Skeletal muscle tissue (tissue), 5 donors: ENCODE measurements at places on chromosomes 16 and 17. TPM values are rescaled to one million over a fixed set of nuclear protein-coding genes. Genes with fewer than 3 reads are reported as not detected.

The PPM1E gene
- 1.0 TPM for total RNA-seq

The PDE6G gene
- 1.0 TPM for total RNA-seq

The CLEC18A gene
- under 0.01 TPM for total RNA-seq

The SLC5A10 gene
- not detected for total RNA-seq

The ATP2A3 gene
- 3.7 TPM for total RNA-seq

The HOXB9 gene
- not detected for total RNA-seq

The SLFN14 gene
- 1.0 TPM for total RNA-seq

The SPATA22 gene
- total RNA-seq = 2.1 TPM

The HIGD1B gene
- 8.9 TPM for total RNA-seq

The ZNF423 gene
- 16.7 TPM for total RNA-seq

The RAB37 gene
- 1.0 TPM for total RNA-seq

The CHST5 gene
- not detected for total RNA-seq

The BICDL2 gene
- not detected for total RNA-seq

The NOS2 gene
- total RNA-seq = 1.0 TPM

The TP53TG3 gene
- not detected for total RNA-seq

The TMEM92 gene
- not detected for total RNA-seq

The MT2A gene
- 2.1 TPM for total RNA-seq

The TIGD7 gene
- 7.8 TPM for total RNA-seq

The ADORA2B gene
- 3.1 TPM for total RNA-seq

The UTS2R gene
- total RNA-seq = 1.6 TPM

The CORO6 gene
- 43.3 TPM for total RNA-seq

The LRRC37A gene
- total RNA-seq = 2.6 TPM

The CD7 gene
- total RNA-seq = 0.52 TPM

The FBXO39 gene
- under 0.01 TPM for total RNA-seq

The KAT7 gene
- 23.5 TPM for total RNA-seq

The DOC2A gene
- total RNA-seq = 0.52 TPM

The MYH3 gene
- total RNA-seq = 6,986 TPM

The INCA1 gene
- total RNA-seq = not detected

The CNGB1 gene
- total RNA-seq = not detected

The TMEM100 gene
- 6.3 TPM for total RNA-seq

The KCNH4 gene
- not detected for total RNA-seq

The CIITA gene
- total RNA-seq = 1.0 TPM

The ICAM2 gene
- total RNA-seq = 43.3 TPM

The NCOR1 gene
- total RNA-seq = 50.1 TPM

The DPEP3 gene
- total RNA-seq = not detected

The TMEM235 gene
- total RNA-seq = not detected

The SHISA9 gene
- not detected for total RNA-seq

The CPHXL2 gene
- total RNA-seq = not detected

The NPW gene
- not detected for total RNA-seq

The SHISA6 gene
- 2.1 TPM for total RNA-seq

The LRRC36 gene
- total RNA-seq = not detected

The TMC6 gene
- total RNA-seq = 15.7 TPM
